Muscle of back (tissue), 13 donors: ENCODE measurements at places on chromosomes 4 and X. TPM values are rescaled to one million over a fixed set of nuclear protein-coding genes. Genes with fewer than 3 reads are reported as not detected.

Gene NPY2R
- not detected for polyA plus RNA-seq

- no peak for DNase-seq
Measured at GRCh38 chrX:137982472-137983172, 416.7 kb downstream of the ZIC3 start.

DNA sequence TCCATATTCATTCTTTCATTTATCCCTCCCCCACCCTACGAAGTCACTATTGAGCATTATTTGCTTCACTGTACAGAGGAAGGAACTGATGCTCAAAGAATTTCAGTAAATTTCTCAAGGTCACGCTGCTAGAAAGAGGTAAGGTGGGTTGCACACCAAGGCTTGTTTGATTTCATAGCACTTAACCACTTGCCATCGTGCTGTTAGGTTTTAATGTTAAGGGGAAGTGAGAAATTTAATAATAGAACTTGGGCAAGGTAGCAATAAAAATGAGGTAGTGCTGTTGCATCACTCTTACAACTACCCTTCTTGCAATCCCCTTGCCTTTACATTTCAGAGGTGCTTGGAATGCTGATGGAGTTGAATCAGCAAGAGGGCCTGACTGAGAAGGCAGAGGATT is 343.1 kb downstream of the MID1IP1 start:
- DNase-seq: no peak

DNA sequence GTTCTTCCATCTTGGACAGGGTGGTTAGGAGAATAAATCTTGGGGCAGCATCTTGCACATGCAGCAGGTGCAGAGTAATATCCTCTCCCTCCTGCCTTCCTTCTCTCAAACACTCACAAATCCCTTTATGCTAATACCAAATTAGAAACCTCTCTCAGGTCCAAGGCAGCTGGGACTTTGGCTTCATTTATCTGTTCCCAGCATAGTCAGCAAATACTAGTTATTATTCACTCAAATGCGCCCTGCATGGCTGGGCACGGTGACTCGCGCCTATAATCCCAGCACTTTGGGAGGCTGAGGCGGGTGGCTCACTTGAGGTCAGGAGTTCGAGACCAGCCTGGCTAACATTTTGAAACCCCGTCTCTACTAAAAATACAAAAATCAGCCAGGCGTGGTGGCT is 156.0 kb upstream of the GALNT7 start:
- DNase-seq: no peak

GRCh38 chr4:8165374-8165896 is 6.8 kb upstream of the ABLIM2 start:
- no peak for DNase-seq

GRCh38 chr4:76696109-76696508 is 201.8 kb downstream of the SOWAHB start:
- DNase-seq: no peak

- no peak for DNase-seq
Measured at GRCh38 chr4:113469926-113470325, 291.6 kb downstream of the CAMK2D start.

- no peak for DNase-seq
Measured at GRCh38 chr4:175346376-175346775, 428.2 kb downstream of the ADAM29 start.

Gene PRDX4
- polyA plus RNA-seq: 92.5 TPM

- DNase-seq: no peak
Measured at GRCh38 chrX:22795671-22796070, 204.1 kb upstream of the DDX53 start.
